Stimulated activated naive CD4-positive, alpha-beta T cell treated with Interleukin-2 at 50 U/mL for 16 hours (primary cell): ENCODE measurements at places on chromosomes 13 and 19.
A peak's percentile ranks its signal among the peaks of the same experiment; 100 is the strongest.

DNA sequence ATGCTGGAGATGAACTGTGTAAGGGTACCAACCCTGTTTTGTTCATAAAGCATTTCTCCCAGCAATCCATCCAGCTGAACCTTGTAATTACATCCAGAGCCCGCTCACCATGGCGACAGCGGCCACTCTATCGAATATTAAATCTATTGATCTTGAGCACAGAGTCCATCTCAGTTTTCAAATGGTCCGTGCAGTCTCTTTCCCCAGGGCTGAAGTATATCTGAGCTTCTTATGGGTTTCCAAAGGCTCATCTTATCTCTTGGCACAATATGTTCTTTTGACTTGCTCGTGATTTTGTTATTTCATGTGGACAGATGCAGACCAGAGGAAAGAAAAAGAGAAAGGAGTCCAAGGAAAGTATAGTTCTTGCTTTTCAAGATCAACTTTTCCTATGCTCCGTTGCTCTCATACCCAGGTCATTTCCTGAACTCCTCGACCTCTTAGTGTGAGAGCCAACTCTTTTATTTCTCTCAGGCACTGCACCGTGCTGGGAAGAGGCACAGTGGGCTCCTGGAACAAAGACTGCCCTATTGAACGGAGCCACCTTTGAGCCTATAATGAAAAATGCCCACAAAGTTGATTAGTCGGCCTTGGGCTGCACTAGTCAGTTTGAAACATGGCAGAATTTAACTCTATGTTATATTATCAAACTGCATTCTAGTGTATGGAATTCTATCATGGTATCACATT, 66.7 kb downstream of the RFC3 start:
- DNase-seq, result no peak

- DNase-seq, result no peak
These were observed 150.9 kb downstream of the RFC3 start for GRCh38 chr13:33968520-33969507.

GRCh38 chr19:43639519-43640423, at the start of gene CADM4:
TSS of gene CADM4 (minus strand) at chr19:43639850. CDS start at chr19:43639790, 60 bp downstream.
- DNase-seq, result peak; percentile 50

- no peak for DNase-seq
These were observed 231.4 kb downstream of the KLF12 start for GRCh38 chr13:73902847-73903246.

- DNase-seq, result no peak
These were observed 49.8 kb downstream of the KATNAL1 start for GRCh38 chr13:30257468-30258099.

GRCh38 chr19:14402332-14403144, 16.6 kb downstream of the DDX39A start:
- DNase-seq, result no peak

DNA sequence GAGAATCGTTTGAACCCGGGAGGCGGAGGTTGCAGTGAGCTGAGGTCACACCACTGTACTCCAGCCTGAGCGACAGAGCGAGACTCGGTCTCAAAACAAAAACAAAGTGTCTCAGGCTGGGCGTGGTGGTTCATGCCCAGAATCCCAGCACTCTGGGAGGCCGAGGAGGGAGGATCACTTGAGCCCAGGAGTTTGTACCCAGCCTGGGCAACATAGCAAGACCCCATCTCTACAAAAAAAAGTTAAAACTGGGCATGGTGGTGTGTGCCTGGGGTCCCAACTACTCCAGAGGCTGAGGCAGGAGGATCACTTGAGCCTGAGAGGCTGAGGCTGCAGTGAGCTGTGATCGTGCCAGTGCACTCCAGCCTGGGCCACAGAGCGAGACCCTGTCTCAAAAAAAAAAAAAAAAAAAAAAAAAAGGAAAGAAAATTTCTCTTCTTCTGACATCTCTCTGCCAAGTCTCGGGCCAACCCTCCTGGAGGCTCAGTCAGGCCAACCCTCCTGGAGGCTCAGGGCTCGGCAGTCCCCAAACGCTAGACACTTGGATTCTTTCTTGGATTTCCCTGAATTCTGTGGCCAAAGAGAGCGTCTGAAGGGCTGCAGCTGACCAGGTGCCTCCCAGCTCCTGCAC, 26.3 kb downstream of the ARID3A start:
- no peak for DNase-seq

- DNase-seq, result no peak
These were observed 2.2 kb downstream of the ZSCAN22 start for GRCh38 chr19:58328999-58329398.

DNA sequence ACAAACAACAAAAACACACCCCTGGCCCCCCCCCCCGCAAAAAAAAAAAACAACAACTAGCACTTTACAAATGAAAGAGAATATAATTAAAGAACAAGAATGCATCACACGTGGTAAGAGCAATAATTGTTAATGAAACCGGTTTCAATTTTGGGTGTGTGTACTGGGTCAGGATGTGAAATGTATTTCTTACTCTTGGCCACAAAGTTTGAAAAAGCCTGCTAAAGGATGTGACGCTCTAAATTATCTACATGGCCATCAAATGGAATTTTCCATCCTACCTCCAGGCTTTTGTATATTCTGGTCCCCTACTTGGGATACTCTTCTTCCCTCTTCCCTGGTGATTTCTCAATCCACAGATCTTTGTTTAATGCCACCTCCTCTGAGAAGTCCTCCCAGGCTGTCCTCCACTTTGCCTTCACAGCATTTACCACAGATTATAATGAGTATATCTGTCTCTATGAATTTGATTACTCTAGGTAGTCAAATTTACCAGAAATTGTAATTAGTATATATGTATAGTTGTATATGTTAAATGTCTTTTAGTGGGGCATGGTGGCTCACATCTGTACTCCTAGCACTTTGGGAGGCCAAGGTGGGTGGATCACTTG, 2.1 kb downstream of the SARS2 start:
- no peak for DNase-seq

- no peak for DNase-seq
These were observed 20.0 kb downstream of the PNMA8A start for GRCh38 chr19:46451352-46451751.

GRCh38 chr13:20534038-20534608, 8.5 kb upstream of the CRYL1 start:
- DNase-seq, result no peak

- no peak for DNase-seq
These were observed 527 bp downstream of the PODNL1 start for GRCh38 chr19:13937479-13938300.

- DNase-seq, result no peak
These were observed 10.8 kb downstream of the EDNRB start for GRCh38 chr13:77907666-77908341.

DNA sequence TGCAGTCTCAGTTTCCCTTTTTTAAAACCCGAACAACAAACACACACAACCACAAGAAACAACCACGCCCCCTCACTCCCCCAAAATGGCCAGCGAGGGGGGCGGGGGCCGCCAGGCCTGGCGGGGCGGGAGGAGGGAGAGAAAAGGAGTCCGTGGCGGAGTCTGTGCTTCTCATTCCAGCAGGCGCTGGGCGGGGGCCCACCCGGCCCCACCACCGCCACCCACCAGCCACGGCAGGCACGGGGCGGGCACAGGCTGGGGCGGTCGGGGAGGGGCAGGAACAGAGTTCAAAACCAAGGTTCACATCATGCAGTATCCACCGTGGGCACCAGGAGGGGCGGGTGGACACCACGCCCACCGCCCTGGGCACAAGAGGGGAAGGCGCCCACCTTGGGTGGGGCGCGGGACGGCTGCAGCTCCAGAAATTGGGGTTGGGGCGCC, 12.9 kb downstream of the DPF1 start:
- DNase-seq, result no peak

DNA sequence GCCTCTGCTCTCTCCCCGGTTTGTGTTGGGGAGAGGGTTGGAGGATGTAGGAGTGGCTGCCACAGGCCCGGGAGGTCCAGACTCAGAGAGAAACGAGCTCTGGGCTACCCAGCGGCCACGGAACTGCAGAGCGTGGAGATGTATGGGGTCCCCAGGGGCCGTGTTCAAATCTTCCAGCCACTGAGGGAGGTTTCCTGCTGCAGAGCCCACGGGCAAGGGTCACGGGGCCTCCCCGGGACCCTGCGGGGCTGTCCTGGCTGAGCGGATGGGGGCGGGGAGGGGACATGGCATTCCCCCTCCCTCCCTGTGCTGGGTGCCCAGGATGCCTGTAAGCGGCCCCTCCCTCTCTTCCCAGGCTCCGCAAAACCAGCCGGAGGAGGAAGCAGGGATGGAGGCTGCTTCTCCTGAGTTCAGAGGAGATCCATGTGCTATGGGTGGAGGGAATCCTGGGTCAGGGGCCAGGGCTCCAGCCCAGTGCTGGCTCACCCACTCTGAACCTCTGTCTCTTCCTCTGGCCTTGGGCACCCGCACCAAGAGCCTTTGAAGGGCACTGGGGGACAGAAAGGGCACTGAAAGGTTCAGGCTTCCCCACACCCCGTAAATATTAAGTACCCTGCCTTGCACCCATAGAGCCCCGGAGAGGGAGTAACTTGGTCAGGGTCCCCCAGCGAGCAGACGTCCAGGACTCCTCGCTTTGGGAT, 22.6 kb downstream of the SMIM24 start:
- DNase-seq, result no peak

DNA sequence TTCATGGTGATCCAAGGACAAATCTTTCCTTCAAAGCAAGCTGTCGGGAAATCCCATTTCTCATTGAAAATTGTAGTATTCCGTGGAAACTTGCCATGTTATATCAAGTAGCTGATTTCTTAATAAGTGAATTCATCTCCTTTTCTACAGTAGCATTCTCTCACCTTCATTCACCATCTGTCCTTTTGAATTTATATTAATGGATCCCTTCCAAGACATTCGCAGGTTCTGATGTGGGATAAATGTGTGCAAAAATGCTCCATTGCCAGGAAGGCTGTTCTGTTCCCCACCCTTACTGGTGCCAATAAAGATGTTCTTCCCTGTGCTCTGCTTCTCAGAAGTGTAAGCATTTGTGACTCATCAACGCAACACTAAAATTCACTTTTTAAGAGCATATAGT, 36.2 kb downstream of the AMER2 start:
- no peak for DNase-seq

DNA sequence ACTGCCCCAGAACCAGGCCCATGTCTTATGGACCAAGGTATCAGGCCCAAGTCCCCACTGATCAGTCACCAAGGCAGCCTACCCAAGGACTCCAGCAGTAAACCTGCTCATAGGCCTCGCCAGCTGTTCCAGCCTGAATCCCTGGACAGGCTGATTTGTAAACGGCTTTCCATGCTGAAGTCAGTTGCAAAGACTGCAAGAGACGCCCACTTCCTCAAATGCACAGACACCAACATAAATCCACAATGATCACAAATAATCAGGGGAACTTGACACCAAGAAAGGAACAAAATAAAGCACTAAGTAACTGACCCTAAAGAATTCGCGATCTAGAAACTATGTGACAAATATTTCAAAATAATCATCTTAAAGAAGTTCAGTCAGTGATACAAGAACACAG, 75.2 kb downstream of the RXFP2 start:
- DNase-seq, result no peak

DNA sequence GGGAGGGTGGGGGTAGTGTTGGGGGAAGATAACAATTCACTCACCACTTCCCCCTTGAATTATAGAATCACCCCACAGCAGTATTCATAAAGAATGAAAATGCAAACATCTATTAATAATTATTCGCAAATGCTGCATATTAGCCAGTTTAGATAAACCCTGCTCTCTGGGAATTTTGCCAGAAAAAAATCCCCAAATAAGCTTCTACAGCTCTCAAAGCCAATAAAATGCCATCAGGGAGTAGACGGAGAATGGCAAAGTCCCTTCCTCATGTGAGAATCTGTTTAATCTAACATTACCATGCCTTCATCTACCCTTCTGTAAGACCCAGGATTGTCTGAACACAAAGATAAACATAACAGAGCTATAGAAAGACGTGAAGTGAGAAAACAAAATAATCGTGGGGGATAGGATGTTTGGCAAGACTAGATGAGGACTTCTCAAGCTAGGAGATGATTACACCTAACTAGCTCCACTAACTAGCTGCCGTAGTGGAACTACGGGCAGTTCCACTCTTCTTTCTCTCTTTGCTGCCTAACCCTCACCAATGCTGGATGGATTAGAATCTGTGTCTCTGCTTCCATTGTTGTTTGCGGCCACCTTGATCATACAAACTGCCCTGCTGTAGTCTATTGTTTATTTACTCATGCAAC, 32.4 kb upstream of the CACNA1A start:
- no peak for DNase-seq

DNA sequence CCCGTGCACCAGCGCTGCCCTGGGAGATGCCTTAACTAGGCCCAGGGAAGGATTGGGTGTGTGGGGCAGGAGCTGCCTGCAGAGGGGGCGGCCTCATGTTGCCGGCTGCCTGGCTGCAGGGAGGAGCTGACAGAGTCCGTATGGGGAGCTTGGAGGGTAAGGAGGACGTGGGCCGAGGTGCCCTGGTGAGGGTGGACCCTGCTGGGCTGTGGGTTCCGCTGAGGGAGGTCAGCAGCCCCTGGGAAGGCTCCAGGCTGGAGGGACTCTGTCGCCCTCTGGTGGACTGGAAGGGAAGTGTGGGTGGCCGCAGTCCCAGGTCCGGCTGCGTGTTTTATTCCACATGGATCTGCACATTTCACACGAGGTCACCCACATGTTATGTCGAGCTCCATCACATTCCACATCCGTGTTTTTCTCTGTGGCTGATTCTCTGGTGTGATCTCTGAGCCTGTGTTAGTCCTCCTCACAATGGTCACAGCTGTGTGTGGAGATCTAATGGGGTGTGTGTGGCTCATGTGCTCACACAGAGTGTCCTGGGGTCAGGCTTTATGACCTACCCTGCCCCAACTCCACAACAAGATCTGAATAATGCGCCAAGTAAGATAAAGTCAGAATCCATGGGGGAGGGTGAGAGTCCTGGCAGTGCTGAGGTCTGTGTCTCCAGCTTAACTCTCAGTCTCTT, 1.8 kb upstream of the CEACAM8 start:
- DNase-seq, result peak; percentile 2

DNA sequence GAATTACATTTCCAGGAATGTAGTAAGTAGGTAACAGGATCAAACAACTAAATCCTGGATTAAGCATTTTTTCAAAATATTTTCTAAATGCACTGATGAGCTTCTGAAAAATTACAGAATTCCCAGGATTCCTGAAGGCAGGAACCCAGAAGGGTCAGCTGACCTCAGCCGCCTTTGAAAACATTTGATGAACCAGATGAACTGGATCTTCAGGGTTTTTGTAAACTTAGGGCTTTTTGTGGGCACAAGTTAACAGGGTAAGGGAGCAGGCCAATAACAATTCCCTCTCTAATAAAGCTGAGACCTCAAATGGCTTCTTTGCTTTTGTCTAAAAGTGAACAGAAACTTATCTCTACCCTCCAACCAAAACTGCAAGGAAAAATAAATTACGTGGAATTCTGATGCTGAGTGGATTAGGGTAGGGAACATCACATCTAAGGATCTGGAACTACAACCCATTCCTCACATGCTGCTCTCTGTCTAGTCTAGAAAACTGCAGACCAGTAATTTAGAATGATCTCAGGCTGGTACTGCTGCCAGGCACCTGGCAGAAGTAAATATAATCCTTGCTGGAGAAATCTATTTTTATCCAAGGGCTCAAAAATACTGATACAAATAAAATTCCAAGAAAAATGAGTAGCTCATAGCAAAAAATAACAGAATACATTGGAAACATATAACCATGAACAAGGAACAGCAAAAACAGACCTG, 48.2 kb upstream of the N4BP2L1 start:
- DNase-seq, result no peak
